ENCODE measurements at places on chromosomes 13 and 19.

- no peak for DNase-seq
These were observed 22.8 kb upstream of the BCL3 start for GRCh38 chr19:44725684-44726083.

DNA sequence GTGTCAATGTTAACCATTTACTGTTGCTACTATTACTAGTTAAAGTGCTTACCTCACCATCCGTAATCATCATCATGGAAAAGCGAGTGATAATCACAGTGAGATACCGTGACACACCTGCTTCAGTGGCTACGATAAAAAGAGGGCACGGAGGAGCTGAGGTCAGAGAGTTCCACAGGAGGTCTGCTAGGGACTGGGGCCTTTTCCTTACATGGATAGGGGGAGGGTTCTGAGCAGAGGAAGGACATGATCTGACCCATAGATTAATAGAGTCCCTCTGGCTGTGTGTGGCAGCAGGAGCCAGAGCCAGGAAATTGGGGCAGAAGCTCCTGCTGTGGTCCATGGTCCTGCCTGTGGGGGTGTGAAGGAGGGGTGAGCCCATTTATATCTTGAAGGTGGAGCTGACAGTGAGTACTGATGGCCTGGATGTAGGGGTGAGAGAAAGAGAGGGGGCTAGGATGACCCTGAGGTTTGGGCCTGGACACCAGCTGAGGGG is 136.7 kb downstream of the SIPA1L3 start:
- no peak for DNase-seq

DNA sequence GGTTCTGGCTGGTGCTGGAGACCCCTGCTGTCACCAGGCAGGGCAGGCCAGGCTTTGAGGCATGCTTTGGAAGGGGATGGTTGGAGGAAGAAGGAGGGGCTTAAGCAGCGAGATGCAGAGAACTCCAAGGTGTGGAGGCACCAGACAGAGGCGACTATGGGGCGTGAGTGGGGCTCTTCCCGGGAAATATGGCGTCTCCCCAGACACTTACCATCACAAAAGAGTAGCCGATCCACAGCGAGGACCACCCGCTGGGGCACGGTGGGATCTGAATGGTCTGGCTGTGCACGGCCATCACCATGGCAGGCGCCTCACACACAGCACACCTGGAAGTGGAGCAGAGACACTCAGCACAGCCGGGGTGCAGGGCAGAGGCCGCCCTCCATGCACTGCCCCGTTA is 151.9 kb downstream of the COL4A1 start:
- DNase-seq = no peak

GRCh38 chr13:106815545-106815944 is 247.6 kb upstream of the ARGLU1 start:
- DNase-seq = no peak

- DNase-seq = no peak
These were observed 406 bp upstream of the EID2B start for GRCh38 chr19:39533003-39533512.

DNA sequence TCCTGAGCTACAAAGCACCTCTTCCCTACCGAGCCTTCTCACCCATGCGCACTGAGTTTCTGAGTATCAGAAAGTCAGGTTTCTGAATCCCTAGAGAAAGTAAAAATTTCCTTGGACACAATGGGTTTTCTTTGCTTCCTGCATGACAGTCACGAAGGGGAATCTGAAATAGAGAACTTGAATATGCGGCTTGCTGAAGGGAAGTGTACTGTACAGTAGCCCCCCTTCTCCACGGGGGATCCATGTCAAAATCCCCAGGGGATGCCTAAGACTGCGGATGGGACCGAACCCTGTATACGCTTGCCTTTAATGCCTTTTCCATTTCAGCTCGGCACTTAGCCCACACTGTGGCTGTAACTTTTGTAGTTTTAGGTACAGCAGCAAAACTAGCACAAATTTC is 107.9 kb downstream of the GGACT start:
- DNase-seq = no peak

- DNase-seq = no peak
These were observed 17.9 kb downstream of the ZNF700 start for GRCh38 chr19:11942843-11943108.

DNA sequence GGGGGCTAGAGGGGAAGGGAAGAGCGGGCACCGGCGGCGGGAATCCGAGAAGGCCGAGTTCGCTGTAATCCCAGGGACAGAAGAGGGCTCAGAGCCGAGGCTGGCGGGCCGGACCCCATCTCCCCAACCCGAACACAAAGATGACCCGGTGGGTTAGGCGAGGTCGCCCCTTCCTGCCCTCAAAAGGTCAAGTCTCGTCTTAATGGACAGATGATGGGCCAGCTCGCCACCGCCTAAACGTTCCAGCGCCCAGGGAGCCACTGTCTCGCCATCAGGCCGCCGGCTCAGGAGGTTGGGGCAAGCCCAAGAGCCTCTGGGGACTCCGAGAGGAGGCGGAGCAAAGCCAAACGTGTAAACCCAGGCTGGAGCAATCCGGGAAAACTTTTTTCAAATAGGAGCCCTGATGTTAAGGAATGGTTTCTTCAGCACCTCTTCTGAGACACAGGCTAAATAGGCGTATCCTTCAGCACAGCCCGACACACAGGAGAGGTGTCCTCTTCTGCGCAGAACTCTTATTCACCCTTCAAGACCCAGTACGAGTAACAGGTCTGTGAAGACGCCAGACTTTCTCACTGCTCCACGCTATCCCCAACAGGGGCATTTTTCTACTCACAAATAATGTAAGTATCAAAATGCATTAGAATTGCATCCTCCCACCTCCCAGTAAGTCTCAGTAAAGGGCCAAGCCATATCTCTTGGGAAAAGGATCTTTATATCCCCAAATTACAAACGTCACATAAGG is 6.3 kb upstream of the POU4F1 start:
- no peak for DNase-seq

DNA sequence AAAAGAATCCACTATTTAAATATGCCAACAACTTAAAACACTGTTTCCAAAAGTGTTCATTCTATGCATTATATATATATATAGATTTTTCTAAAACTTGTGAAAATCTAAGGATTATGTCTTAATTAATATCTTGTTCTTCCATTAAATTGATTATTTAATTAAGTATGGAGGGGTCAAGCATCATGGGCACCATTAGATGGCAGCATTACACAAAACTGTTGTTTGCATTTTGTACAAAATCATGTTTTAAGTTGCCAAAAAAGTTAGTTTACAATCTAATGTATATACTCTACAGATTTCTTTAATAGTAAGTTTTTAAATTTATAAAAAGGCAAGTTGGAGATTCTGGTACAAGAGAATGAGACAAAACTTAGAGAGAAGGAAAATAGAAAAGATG is 213.2 kb upstream of the EDNRB start:
- no peak for DNase-seq

DNA sequence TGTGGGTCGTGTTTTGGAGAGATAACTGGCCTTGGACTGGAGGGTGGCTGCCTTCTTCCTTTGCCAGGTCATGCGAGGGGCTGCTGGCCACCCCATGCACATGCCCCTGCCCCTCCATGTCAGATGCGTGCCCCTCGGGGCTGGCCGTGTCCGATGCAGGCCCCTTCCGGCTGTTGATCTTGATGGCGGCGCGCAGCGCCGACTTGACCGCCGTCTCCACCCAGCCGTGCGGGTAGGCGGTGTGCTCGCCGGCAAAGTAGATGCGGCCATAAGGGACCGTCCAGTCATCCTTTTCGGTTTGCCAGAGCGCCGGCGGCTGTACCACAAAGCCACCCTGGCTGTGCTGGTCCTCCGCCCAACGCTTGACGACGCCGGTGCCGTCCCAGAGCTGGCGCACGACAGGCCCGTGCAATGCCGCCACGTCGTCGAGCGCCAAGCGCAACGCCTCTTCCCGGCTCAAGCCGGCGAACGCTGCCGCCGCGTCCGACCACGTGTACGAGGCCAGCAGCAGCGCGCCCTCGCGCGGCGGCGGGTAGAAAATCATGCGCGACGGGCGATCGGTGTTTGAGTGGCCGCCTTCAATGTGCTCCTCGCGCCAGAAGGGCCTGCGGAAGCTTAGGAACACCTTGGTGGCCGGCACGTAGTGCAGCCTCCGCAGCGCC is 6.9 kb downstream of the IL4I1 start:
- peak; percentile 47 for DNase-seq

- DNase-seq = no peak
These were observed 491 bp downstream of the CCER2 start for GRCh38 chr19:38911388-38912001.
